Kidney epithelial cell (primary cell): ENCODE measurements at places on chromosomes 11 and 22.

GRCh38 chr11:103601225-103601846 lies 435.1 kb upstream of the DDI1 start:
- DNase-seq: no peak

- DNase-seq: no peak
Measured at GRCh38 chr22:19410941-19411689, 20.4 kb downstream of the HIRA start.

GRCh38 chr11:58392746-58393145 lies 13.9 kb downstream of the OR5B3 start:
- DNase-seq: no peak

DNA sequence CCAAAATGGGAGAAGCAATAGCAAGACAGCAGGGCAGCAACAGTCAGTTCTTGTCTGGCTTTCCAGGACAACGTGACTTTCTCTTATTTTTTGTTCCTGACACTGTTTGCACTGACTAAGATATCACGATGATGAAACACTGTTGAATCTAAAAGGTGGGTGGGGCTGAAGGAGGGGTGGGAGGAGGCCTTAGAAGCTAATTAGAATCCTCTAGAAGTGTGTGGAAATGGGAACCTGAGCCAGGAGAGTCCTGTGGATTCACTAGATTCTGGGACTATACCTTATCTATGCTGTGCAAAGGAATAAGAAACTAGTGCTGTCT lies 300.3 kb downstream of the ST3GAL4 start:
- no peak for DNase-seq

GRCh38 chr11:16987205-16987568 lies 27.0 kb downstream of the PLEKHA7 start:
- DNase-seq: no peak

DNA sequence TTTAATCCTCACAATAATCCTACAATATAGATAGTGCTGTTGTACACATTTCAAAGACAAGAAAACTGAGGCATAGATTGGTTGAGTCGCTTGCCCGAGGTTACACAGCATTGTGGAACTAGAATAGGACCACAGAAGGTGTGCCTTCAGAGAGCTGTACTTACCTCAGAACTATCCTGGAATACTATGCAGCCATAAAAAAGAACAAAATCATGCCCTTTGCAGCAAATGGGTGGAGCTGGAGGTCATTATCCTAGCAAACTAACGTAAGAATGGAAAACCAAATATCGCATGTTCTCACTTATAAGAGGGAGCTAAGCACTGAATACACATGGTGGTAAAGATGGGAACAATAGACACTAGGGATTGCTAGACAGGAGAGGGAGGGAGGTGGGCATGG lies 15.7 kb upstream of the NAV2 start:
- DNase-seq: no peak
